Hair follicle dermal papilla cell (primary cell): ENCODE measurements at places on chromosomes 12 and 14. TPM values are rescaled to one million over a fixed set of nuclear protein-coding genes. Genes with fewer than 3 reads are reported as not detected.

KIF26A gene
- total RNA-seq = 0.24 and 1.5 TPM in 2 replicates

JPH4 gene
- total RNA-seq = not detected in 2 replicates

TMCC3 gene
- 0.24 and 0.49 TPM in 2 replicates for total RNA-seq

GZMH gene
- not detected in 2 replicates for total RNA-seq

CFAP54 gene
- 2.4 and 3.4 TPM in 2 replicates for total RNA-seq

SMIM41 gene
- total RNA-seq = 0.16 and 0.24 TPM in 2 replicates

TMEM132C gene
- not detected in 2 replicates for total RNA-seq
